ENCODE measurements at places on chromosomes 5 and 9. TPM values are rescaled to one million over a fixed set of nuclear protein-coding genes. Genes with fewer than 3 reads are reported as not detected.

The CDX1 gene
- total RNA-seq = not detected

The C9orf153 gene
- total RNA-seq = 0.46 TPM

The PRUNE2 gene
- total RNA-seq = 35.8 TPM

The BTNL8 gene
- total RNA-seq = not detected

The TRIP13 gene
- 8.8 TPM for total RNA-seq

The PCDHGA6 gene
- 11.3 TPM for total RNA-seq

The FCN1 gene
- total RNA-seq = 1.8 TPM

The LVRN gene
- 1.8 TPM for total RNA-seq

The MOB3B gene
- total RNA-seq = 9.0 TPM

The AIF1L gene
- total RNA-seq = 24.9 TPM

The GLRA1 gene
- total RNA-seq = 5.5 TPM

The AQP3 gene
- total RNA-seq = 0.23 TPM

The PRKAA1 gene
- 55.6 TPM for total RNA-seq

The LCNL1 gene
- total RNA-seq = 1.2 TPM

The LAMC3 gene
- 3.7 TPM for total RNA-seq

The MAP3K1 gene
- total RNA-seq = 33.4 TPM

The CD14 gene
- 12.9 TPM for total RNA-seq

The C5orf46 gene
- not detected for total RNA-seq

Measured in diencephalon (tissue), 1 donor.